Hematopoietic multipotent progenitor cell (in vitro differentiated cells): ENCODE measurements at places on chromosomes 3 and 15.

DNA sequence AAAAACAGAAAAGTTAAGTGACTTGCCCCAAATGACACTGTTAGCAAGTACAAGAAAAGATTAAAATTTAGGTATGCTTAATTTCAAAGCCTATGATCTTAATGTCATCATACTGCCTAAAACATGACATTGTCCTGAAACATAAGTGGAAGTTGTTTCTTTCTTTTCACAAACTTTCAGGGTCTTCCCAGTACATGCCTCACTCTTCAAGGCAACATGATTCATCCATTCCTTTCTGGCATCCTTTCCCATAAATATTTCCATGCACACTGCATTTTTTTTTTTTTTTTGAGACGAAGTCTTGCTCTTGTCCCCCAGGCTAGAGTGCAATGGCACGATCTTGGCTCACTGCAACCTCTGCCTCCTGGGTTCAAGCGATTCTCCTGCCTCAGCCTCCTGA, 42.5 kb upstream of the KPNA4 start:
- no peak for DNase-seq

DNA sequence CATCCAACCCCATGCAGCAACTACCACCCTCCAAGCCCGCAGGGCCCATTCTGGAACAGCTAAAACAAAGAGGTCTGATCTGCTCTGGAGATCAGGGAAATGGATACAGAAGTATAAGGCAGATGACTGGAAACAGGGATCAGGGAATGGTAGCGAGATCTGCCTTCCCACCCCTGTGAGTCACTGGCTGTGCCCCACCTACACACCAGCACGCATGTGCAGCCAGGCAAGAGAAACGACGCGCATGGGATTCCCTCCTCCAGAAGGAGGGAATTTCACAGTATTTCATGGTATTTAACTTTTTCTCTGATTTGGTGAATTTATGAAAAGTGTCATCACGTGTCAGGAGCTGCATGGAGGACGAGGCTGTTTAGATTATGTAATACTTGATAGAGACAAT, 116.7 kb downstream of the ARRDC4 start:
- DNase-seq: no peak

GRCh38 chr3:189941125-189941524, 179.6 kb downstream of the P3H2 start:
- no peak for DNase-seq

GRCh38 chr3:188526057-188526456, 372.1 kb downstream of the LPP start:
- no peak for DNase-seq

DNA sequence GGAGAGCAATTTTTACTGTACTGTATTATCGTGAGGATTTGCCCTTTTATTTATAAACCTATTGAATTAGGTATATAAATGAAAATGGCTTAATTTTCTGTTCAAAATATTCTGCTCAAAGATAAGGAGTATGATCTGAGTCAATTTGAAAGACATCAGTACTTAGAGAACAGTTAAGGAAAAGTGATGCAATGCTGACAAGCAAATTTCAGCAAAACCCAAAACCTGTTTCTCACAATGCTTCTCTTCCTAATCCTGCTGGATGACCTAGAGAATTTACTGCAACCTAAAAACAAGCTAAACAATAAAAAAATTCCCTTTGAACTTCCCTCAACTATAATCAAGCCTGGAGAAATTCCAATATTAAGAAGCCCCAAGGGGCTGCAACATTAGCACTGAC, 82.7 kb downstream of the RFX7 start:
- no peak for DNase-seq

DNA sequence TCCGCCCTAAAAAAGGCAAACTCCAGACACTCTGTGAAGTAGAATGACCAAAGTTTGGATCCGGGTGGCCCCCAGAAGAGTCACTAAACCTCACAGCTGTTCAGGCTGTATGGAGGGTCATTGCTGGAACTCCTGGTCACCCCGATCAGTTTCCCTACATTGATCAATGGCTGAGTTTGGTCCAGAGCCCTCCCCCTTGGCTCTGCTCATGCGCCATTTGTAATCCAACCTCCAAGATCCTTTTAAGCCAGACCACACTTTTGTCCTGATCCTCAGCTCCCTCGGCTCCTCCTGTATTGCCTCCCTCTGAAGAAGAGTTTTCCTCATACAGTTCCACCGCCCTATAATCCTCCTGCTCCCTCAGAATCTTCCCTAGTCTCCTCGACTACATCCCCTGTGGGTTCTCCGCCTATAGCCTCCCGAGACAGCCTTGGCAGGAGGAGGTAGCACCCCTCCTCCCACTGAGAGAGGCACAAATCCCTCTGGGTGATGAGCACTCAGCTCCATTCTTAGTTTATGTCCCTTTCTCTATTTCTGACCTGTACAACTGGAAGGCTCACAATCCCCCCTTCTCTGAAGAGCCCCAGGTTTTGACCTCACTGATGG, 42.2 kb downstream of the ZBTB11 start:
- no peak for DNase-seq
